ENCODE measurements at places on chromosomes 4 and X.

DNA sequence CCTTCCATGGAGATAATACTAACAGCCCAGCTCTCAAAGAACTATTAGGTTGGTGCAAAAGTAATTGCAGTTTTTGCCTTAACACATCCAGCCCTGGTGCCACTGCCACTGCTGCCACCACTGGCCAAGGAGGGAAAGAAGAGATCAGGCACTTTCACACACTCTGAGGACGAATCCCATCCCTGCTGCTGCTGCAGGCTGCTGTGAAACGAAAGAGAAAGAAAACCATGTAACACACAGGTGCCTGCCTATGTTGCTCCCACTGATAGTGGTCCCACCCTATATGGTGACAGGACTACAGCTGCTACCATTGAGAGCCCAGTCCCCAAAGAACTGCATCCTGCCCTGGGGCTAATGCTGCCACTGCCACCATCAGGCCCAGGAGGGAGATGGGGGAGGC lies 35.1 kb downstream of the TMLHE start:
- DNase-seq = peak; percentile 55

DNA sequence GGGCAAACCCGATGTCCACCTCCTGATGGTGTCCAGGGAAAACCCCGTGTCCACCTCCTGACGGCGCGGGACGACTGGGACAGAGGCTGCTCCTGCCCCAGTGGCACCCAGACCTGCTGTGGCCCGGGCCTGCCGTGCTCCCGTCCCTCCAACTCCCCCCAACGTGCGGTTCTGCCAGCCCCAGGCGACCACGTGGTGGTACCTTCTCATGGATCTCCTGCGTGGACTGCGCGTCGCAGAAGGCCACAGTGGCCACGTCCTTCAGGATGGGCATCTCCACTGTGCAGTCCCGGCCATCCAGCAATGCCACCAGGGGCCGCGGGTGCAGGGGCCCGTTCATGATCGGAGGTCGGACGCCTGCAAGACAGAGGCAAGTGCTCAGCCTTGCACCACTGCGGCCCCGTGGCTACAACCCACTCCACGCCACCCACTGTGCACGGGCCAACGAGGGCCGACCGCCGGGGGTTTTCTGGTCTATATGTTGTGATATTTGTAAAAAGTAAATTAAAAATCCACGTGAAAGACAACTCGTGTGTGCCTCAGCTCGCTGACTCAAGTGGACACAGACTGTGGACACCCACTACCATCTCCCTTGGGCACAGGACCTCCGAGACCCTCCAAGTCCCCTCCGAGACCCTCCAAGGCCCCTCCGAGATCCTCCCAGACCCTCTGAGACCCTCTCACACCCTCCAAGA lies 10.8 kb downstream of the CTBP1 start:
- no peak for DNase-seq

GRCh38 chr4:2888886-2889285 lies 45.2 kb downstream of the ADD1 start:
- no peak for DNase-seq

- no peak for DNase-seq
Measured at GRCh38 chr4:76301068-76301774, 5.3 kb upstream of the STBD1 start.

DNA sequence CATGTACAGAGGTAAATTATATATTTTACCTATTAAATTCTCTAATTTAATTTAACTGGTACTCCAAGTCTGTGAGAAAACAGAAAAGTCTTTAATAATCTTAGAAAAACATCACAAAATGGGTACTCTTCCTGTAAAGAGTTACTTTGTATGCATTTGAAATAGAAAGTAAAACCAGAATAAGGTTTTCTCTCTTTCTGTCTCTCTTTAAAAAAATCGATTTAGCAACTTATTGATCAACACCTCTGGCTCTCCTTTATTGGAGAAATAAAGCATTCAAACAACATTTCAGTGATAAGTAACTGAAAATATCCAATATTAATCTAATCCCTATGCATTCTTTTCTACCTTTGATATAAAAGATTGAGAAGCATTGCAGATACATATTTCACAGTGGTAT lies 27.4 kb downstream of the ATOH1 start:
- DNase-seq = no peak

GRCh38 chr4:108142870-108143269 lies 25.9 kb downstream of the LEF1 start:
- no peak for DNase-seq

DNA sequence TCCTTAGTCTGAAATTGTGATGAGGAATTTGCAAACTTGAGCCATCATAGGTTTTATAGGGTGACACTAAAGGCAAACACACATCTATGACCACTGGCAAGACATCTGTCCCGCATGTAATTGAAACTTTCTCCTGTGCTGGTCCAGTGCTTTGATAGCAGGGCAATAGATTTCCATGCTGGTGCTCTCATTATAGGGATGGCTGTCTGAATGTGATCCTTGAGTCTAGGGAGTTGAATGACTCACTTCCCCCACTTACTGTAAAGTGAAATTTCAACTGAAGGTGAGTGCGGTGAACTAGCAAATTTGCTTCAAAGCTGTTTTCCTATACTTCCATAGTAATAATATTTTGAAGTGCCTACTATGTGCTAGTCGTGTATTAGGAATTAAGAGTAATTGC lies 1630.0 kb downstream of the STIM2 start:
- DNase-seq = no peak

DNA sequence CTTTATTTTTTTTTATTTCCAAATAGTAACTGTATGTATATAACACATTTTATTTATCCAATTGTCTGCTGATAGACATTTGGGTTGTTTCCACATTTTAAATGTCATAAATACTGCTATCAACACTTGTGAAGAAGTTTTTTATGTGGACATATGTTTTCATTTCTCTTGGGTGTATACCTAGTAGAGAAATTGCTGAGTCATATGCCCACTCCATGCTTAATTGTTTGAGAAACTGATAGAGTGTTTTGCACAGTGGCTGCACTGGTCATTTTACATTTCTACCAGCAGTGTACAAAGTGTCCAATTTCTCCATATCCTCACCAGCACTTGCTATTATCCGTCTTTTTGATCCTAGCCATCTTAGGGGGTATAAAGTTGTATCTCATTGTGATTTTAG lies 567.8 kb downstream of the GBA3 start:
- DNase-seq = no peak

- DNase-seq = no peak
Measured at GRCh38 chr4:88971536-88971935, 85.4 kb downstream of the FAM13A start.

GRCh38 chrX:18534949-18535348 lies 109.5 kb downstream of the CDKL5 start:
- no peak for DNase-seq

- no peak for DNase-seq
Measured at GRCh38 chrX:110383414-110383813, 24.8 kb downstream of the RTL9 start.

DNA sequence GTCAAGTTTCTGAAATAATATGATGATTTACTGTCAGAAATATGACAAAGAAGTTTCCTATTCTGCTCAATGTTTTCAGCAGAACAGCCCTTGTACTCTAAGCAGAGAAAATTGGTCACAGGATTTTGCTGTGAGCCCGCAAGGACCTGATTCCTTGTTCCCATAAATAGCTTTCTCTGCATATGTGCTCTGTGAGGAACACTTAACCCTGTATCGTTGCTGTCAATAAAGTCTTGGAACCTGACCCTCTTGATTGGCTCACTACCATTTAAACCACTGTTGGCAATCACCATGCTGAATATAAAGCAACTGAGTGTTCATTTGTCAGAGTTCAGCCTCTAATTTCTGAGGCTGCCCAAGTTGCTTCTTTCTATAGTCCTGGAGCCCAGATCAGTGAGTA lies 158.2 kb upstream of the NOCT start:
- no peak for DNase-seq

DNA sequence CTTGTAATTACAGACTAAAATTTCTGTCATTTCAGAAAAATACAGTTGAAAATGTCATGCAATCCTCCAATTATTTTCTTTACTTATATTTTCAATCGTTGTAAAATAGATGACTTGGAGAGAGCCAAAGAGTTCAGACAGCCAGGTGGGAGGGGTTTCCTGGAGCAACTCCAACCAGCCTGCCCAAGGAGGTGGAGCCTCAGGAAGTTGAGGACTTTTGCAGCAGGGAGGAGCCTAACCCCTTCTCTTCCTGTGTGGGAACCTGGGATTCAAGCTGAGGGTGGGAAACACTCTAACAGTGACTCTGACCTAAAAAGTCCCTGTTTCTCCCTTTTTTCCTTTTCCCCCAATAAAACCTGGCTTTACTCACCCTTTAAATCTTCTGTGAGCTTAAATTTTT lies 72.2 kb upstream of the GABRG1 start:
- peak; percentile 62 for DNase-seq

DNA sequence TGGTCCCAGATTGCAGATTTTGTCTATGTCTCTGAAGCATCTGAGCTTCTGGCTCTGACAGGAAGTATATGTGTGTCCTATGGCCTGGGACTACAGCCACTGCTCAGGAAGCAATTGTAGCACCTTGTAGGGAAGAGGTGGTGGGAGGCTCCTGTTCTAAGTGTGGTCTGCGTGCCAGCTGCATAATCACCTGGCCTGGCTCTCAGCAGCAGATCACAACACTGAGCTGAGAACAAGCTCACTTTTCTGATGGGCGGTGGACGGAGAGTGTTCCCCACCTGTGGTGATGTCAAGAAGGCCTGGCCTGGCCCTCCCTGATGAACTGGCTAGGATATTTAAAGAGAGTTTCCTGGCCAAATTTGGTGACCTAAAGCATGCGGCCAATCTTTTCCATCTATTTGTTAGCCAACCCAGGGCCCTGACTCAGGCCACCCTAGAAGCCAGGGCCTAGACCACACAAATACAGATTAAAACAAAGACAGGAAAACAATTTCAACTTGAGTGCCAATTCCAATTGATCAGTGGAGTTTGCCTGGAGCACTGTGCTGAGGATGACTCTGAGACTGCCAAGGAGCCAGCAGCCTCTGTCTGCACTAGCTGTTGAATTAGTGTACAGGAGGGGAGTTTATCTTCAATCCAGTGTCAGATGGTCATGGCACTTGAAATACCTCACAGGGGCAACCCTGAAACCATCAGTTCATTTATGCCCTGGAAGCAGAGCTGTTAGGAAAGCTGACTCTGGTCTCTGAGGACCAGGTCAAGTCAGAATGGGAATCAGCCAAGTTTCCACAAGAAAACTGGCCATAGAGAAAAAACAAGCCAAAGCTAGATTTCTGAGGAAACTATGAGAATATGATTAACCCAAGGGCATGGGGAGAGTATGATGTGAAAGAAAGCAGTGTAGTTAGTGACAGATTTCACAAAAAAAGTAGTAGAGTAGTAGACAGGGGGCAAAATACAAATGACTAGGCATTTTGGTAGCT lies 47.4 kb downstream of the PRDM5 start:
- peak; percentile 60 for DNase-seq

DNA sequence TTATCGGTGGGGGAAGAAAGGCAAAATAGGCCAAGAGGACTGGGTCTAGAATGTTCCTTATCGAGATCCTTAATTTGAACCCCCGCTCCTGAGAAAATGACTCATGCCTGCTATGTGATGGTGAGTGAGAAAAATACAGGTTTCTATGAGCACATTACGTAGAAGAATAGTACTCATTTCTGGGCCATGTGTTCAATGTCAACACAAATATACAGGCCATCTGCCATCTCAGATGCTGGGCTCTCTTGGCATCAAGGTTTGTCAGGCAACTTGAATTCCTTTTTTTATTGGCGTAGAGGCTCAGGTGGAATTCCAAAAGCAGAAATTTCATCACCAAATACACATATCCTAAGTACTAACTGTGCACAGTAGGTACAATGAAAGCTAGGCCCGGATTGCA lies 81.4 kb upstream of the TRIM2 start:
- DNase-seq = no peak

- no peak for DNase-seq
Measured at GRCh38 chr4:56078866-56079265, 130.1 kb downstream of the CEP135 start.

GRCh38 chr4:89829470-89830138 lies 7.4 kb downstream of the SNCA start:
- no peak for DNase-seq

- DNase-seq = peak; percentile 82
Measured at GRCh38 chr4:152700151-152700550, 20.4 kb upstream of the TMEM154 start.

- peak; percentile 93 for DNase-seq
Measured at GRCh38 chrX:128975745-128976144, 547.5 kb downstream of the SMARCA1 start.

GRCh38 chrX:48894891-48895290 lies 2.7 kb downstream of the TIMM17B start:
- no peak for DNase-seq

GRCh38 chrX:69615779-69616456 lies at the start of gene EDA:
Gene EDA, plus strand, starts transcription at chrX:69616113.
- peak; percentile 94 for DNase-seq

DNA sequence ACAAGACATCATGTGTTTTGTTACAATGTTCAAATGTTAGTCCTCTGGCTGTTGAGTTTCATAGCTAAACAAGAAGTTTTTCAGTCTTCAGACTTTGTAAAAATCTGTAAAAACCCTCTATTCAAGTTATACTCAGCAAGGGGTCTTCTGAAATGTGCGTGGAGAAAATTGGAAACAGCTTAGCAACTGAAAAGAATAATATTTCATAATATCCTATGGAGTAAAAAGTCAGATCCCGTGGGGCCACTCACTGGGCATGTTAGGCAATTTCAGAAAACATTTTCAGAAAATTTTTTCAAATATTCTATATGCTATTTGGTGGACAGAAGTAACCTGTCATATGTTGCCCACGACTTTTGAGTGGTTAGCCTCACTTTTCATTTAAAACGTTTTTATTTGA lies 118.3 kb downstream of the CORIN start:
- no peak for DNase-seq

- no peak for DNase-seq
Measured at GRCh38 chr4:121594796-121595526, 101.8 kb downstream of the ANXA5 start.

- DNase-seq = no peak
Measured at GRCh38 chr4:7822877-7823276, 116.8 kb downstream of the AFAP1 start.

GRCh38 chr4:108029016-108029720 lies 39.5 kb downstream of the HADH start:
- DNase-seq = no peak

DNA sequence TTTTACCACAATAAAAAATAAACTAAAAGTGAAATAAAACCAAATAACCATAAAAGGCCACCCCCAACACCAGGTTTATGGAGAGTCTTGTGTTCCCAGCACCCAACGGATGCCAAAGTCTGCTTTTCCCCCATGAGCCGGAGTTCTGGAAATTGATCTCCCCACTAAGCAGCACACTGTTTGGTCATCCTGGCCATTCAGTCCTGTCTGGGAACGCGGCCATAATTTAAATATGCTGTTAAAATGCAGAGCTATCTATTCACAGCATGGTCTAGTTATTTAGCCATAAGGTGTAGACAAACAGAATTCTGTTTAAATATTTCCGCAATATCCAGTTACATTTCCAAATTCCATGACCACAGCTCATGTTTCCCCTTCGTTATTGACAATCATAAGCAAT lies 129.6 kb upstream of the TBL1X start:
- DNase-seq = no peak

- no peak for DNase-seq
Measured at GRCh38 chrX:56505866-56506265, 57.6 kb upstream of the UBQLN2 start.

GRCh38 chr4:114019276-114019968 lies 40.0 kb upstream of the ARSJ start:
- DNase-seq = no peak

GRCh38 chr4:154452798-154453346 lies 38.7 kb downstream of the DCHS2 start:
- DNase-seq = no peak
